ENCODE measurements at places on chromosomes 7 and 10.

- DNase-seq: no peak
These were observed 20.8 kb upstream of the CDK1 start for GRCh38 chr10:60757420-60757895.

DNA sequence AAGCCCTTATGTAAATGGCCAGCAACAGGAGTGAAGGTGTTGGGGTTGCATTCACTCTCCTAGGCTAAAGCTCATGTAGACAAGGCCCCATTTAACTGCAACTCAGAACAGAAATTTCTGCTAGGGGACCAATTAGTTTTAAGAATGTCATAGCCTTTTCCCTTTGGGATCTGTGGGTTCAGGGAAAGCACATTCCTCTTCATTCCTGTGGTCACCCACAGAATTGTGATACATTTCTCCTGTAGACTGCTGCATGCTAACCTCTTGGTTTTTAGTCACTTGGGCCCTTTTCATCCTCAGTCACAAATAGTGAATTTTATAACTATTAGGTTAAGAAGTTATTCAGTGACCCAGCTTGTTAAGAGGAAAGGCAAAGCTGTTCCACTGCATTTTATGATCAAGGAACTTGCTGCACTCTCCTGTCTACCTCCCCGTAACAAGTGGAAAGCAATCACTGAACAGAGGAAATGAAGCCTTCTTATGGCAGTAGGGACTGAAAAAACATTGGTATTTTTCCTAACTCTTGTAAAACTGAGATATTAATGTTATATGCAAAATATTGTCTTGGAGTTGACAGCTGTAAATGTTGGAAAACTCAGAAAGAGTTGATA lies 124.9 kb downstream of the SND1 start:
- DNase-seq: no peak

- no peak for DNase-seq
These were observed 10.3 kb downstream of the FAM3C start for GRCh38 chr7:121385800-121386179.

DNA sequence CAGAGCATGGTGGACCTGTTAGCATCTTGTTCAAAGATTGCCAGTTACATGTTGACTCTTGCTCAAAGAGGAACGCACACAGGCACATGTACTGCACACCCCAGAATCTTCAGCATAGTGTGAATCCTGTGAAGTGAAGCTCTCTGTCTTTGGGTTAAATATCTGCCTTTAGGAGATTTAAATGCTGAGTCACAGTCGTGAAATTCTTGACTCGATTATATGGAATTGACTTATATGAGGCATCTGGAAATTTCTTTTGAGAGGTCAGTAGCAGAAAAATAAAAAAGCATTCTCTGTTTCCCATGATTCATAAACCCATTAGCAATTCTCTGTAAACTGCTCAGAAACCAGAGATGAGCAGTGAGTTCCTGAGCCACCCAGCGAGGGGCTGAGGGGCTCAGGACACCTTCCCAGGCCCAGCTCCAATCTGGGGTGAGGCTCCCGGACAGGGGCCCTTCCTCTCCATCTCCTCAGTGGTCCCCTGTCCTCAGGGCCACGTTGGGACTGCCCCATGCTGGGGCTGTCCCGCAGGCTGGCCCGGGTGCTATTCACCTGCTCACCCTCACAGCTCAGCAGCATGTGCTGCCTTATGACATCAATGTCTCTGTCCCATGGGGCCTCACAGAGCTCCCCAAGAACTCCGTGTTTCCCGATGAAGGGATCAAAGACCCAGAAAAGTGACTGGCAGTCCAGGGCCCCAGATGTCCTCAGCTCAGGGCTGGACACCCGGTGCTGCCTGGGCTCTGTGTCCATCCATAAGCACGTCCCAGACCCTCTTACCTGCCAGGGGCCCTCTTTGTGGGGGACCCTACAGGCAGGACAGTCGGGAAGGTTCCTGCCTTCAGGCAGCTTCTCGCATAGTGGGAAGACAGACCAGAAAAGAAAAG lies 50.0 kb upstream of the INSIG1 start:
- DNase-seq: no peak

- no peak for DNase-seq
These were observed 135.4 kb upstream of the KMT2E start for GRCh38 chr7:104878577-104878976.

DNA sequence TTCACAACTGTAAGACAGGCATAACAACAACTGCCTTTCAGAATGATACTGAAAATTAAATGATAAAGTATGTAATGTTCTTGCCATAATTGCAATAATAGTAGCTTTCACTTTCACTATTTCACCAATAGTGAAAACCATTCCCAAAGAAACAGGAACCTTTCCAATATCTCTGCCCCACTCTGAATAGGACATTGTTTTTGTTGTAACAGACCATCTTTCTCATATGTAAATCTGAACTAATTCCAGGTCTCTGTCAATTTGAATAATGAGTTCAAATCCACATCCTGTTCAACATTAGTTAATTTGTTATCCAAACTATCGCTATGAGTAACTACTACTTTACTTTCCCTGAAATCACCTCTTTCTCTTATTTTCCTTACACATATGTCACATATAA lies 148.0 kb downstream of the LRRN3 start:
- no peak for DNase-seq

DNA sequence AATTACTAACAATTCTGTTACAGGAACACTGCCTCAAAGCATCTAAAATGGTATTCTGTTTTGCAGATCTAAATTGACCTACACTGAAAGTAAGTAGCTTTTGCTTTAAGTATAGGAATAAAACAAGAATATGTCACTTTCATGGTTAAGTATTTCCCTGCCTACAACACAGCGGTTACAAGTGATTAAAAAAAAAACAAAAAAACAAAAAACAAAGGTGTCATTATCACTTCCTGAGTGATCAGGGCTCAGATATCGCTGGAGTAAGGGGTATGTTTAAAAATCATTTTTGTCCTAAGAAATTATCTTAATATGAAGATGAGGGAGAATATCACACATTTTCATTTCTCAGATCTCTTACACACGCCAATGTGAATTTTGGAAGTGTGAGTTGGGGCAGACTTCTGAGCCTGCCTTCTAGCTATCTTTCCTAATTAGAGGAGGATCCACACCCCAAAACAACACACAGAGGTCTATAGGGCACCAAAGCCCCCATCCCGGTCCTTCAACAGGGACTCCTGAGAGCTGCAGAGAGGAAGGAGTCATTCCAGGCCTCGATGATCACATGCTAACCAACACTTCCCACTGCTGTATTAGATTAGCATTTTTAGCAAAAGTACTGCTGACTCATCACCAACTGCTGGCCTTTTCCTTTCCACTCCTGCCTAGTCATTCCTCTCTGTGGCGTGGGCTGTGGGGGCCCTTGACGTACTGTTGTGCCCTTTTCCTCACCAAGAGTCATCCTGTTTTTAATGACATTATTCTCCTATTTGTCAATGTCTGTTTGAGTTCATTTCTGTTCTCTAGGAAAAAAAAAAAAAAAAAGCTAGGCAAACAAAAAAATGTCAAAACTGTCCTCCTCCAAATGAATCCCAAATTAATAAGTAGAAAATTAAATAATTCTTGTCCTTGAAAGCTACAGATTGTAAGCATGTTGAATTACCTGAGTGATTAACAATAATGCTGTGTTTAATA lies 31.2 kb downstream of the PRTFDC1 start:
- no peak for DNase-seq

- no peak for DNase-seq
These were observed 11.5 kb downstream of the TMEM176B start for GRCh38 chr7:150788474-150789269.

DNA sequence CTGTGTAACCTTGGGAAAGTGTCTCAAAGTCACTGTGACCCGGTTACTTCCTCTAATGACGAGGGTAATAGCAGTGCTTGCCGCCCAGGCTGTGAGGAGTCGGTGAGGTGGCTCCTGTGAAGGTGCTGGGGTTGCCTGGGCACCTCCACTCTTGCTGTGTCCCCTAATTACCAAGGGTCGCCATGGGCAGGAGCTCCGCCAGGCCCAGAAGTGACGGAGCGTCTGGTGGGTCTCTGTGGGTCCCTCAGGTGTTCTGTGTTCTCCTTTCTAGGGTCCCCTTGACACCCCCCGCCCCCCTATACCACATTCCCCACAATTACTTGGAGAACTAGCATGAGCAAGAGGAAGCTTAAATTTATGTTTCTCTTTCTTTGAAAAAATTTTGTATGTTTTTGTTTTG lies 161.5 kb downstream of the WDR37 start:
- no peak for DNase-seq

DNA sequence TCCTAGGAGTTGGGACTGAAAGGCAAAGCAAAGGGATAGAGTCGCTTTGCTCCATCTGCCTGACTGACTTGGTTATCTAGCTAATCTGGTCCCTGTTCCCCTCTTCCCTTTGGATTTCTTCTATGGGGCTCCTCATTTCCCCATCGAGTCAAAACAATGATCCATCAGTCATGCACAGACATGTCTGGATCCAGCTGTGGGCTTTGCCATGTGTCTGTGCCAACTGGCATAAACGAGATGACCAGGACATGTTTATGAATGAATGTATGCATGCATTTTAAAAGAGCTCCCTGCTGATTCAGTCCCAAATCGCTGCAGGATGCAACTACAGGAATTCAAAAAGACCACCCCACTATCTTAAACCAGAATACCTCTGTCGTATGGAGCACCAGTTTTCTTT lies 122.0 kb downstream of the ARL4A start:
- DNase-seq: no peak

DNA sequence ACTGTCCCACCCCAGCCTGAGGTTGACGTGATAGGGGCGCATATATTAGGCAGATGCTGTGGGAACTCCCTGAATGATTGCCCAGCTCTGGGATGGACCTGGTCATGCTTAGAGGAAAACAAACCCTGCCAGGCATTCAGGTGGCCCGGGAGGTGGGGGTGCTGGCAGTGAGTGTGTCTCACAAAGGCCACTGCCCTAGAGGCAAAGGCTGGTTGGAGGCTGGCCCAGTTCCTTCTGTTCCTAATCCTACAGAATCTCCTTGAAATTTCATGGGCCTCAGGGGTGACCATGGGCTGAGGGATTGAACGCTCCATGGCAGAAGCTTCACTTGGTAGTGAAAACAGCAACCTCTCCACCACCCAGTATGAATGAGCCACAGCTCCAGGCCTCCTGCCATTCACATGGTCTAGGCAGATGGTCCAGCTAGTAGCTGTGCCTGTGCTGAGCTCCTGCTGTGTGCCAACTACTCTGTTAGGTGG lies 25.6 kb downstream of the ADRA2A start:
- DNase-seq: no peak

DNA sequence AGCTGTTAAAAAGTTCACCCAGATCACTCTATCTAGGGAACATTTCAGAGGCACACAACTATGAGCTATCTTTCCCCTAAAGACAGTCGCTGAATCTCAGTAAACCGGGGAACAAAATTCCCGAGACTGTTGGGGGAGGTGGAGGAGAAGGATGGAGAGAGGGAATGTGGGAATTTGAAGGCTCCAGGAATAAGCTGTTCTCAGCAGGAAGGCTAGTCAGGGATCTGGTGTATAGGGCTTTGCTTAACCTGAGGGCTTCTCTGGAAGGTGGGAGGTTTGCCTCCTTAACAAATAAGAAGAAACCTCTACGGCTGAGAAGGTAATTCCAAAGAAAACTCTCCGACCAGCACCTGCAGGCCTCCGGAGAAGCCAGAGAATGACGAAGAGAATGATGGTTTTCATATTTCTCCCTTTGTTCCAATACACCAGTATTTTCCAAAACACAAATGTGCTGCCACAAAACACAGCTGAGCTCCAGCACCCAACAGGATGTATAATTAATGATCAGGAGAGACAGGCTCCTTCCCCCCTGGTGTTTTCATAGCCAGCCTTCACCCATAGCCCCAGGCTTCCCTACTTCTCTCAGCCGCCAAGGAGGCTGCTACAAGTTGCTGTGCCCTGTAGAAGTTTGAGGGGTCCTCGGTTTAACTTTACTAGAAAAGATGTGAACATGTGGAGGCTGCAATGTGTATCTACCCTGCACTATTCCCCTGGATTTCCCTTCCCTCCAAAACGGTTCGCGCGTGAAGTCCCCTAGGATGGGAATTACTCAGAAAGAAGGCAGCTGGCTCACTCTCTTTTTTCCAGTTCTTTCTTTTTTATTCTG lies 2.0 kb downstream of the KCNMA1 start:
- no peak for DNase-seq

- no peak for DNase-seq
These were observed 133.1 kb downstream of the IQUB start for GRCh38 chr7:123401295-123401694.

- DNase-seq: no peak
These were observed 2.9 kb downstream of the C1QL3 start for GRCh38 chr10:16518822-16519221.

DNA sequence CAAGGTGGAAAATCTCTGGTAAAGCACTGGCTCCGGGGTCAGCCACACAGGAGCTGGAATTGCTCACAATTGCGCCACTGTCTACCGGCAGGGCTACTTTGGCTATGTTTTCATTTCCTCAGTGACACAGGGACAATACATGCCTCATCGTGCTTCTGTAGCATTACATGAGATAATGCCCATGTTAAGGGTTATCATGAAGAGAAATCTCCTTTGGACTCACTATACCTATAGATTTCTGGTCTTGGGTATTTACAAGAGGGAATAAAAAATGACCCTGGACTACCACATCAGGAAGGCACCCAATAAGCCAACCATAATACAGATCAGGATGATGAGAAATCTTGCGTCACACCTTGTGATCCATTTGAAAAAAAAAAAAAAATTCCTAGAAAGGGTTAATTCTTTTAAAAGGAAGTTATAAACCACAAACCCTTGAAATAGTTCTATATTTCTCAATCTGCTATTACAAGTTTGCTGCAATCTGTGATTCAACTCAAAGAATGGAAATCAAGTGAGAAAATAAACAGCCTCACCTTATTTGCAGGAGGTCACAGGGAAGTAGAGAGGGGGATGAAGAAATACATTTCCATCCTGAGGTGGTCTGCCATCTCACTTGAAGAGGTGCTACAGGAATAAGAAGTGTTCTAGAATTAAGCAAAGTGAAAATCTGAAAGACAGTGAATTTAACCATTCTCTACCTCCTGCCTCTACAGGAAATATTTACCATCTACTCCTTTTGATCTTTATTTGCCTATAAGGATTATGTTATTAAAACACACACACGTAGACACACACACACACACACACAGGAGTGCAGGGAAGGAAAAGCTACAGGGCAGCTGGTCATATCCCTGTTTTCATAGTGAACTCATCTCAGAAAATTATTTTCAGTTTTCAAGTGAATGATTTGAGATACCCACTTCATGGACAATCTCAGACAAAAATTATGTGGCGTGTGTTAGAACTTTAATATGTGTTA lies 231.3 kb upstream of the CELF2 start:
- DNase-seq: no peak

DNA sequence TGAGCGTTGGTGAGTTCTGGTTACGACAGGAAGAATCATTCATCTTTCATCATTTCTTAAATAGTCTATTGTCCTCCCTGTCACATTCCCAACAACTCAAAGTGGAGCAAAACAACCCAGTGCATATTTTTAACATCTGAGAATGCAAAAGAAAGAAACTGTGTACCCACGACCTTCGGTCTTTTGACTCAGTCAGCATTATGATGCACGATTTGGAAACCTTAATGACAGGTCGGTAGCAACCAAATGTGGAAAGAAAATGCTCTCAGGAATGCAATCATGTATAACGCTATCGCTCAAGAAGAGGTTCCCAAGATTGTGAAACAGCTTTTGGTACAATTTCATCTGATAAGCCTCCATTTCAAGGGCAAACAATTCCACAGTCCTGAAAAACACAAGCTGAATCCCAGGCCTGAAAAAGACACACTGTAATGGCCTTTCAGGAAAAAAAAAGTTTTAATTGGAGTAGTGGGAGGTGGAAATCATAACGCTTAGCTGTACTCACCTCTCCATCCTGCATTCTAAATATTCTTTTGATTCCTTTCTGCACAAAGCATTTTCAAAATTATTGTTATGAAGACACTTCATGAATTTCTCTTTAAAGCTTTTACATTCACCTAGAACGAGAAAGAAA lies 2.6 kb downstream of the COX19 start:
- no peak for DNase-seq

- no peak for DNase-seq
These were observed 43.7 kb downstream of the ELFN1 start for GRCh38 chr7:1713502-1714484.

Data from activated naive CD4-positive, alpha-beta T cell treated with anti-CD3 and anti-CD28 coated beads, Interleukin-2, amount 10 ng/mL, durations not matched to agents 7 days and 5 days (primary cell).